GDM1 (cell line): ENCODE measurements at places on chromosomes 4 and X.

- no peak for DNase-seq
These were observed 102.4 kb upstream of the ZDHHC15 start for GRCh38 chrX:75625232-75625631.

- no peak for DNase-seq
These were observed 307.9 kb upstream of the F9 start for GRCh38 chrX:139222511-139223200.

GRCh38 chr4:26727844-26728243 lies 132.8 kb upstream of the STIM2 start:
- no peak for DNase-seq

DNA sequence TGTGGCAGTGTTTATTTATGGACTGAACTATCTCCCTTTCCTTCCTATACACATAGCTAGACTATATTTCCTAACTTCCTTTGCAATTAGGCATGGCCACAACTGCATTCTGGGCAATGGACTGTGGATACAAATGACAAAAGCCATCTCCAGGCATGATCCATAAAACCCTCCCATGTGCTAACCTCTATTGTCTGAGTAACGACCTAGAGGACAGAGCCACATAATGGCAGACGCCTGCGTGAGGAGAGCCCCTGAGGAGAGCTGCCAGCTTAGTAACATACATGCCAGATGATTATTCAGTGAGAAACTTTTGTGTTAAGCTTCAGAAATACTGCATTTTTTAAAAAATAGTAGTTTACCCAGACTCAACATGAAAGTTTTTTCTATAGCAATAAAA lies 142.9 kb downstream of the ADGRA3 start:
- DNase-seq: no peak

DNA sequence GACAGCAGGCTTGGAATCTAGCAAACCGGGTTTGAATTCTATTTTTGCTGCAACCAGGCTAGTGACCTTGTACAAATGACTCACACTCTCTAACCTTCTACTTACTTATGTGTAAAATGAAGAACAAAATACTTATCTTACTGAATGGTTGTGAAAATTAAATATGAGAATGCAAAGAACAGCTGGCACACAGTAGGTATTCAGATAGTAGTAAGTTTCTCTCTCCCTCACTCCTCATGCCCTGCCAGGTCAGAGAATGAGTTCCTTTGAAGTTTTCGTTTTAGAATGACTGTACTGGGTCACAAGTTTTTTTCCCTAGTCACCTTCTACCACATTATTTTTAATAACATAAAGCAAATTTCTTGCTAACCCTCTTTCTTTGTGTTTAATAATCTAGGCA lies 33.0 kb downstream of the CISD2 start:
- no peak for DNase-seq

- peak; percentile 47 for DNase-seq
These were observed 7.3 kb upstream of the OPN1LW start for GRCh38 chrX:154136627-154137161.

- no peak for DNase-seq
These were observed 412.6 kb upstream of the NDST3 start for GRCh38 chr4:117621673-117622072.

- no peak for DNase-seq
These were observed 284.2 kb downstream of the PACRGL start for GRCh38 chr4:20984576-20984836.

GRCh38 chr4:139333046-139333445 lies 30.8 kb upstream of the NDUFC1 start:
- DNase-seq: no peak

DNA sequence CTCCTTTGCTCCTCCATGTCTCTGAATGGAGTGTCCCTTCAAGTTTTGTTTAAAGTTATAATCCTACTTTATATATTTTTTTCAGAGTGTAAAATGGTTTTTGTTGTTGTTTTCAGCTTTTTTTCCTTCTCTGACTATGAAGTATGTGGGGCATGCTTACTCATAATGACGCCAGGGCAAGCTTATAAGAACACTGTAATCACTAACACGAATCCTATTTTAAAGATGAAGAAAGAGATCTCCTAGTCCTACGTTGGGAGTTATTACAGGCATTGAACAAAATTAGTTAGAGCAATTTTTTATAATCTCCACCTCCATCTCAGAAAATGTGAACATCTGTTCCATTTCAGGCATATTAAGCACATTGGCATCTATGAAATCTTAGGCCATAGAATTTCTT lies 268.1 kb upstream of the MAGEB2 start:
- no peak for DNase-seq

DNA sequence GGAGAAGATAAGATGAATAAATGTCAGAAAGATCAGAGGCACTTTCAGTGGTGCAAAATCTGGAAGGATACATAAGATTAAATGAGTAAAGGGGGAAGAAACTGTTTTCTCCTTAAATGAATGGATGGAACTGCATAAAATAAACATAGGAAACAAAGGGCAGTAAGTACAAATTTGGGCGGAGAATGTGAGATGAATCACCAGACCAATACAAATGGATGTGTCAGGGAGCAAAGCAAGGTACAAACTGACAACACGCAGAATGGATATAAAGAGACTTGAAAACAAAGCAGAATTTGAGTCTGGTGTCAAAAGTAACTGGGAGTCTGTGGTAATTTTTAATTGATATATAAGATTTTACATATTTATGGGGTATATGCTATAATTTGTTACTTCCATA lies 175.3 kb upstream of the PCDH18 start:
- no peak for DNase-seq

- DNase-seq: no peak
These were observed 69.6 kb upstream of the BCOR start for GRCh38 chrX:40167233-40167849.

- DNase-seq: no peak
These were observed 21.6 kb downstream of the NYX start for GRCh38 chrX:41468647-41469323.

DNA sequence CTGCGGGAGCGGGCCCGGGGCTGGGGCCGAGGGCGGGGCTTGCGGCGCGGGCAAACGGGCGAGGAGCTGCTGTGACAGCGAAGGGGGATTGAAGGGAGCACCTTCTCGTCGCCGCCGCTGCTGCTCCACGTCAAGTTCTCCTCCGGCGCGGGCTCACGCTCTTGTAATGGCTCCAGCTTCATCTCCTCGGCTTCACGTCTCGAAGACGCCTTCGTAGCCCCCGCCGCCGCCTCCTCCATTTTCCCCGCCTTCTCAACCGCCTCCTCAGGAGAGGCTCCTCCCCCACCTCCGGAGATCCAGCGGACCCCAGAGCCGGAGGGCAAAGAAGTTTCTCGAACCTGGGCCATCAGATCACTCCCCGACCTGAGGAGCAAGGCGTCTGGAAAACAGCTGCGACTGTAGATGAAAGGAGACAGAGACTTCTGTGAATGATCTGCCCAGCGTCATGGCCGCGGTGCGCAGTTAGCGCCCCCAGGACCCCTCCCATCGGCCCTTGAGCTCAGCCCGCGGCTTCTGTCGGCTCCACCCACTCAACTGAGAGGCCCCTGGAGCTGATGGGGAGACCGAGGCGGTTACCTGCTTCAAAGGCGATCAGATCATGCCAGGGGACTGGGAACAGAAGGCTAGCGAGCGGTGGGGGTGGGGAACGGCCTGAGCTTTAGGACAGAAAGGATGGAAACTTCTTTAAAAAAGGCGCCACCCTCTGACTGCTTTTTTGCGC lies 895 bp downstream of the USP51 start:
- DNase-seq: peak; percentile 46

- DNase-seq: no peak
These were observed 74.8 kb upstream of the GPRIN3 start for GRCh38 chr4:89382439-89382838.

DNA sequence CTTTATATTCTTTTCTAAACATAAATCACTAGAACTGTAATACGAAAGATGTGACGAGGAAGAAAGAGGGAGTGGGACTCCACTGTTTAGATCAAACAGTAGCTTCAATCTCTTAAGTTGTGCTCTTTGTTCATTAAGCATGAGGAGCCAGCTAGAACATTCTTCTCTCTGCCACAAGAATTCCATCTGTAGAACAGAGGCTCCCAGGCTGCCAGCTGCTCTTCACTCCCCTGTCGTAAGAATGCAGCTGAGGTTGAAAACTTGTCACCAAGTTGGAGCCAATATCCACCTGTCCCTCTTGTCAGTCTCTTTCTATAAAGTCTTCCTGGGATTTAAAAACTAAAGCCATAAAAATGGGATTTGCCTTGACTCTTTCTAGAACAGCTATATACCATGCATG lies 65.0 kb upstream of the SEC24B start:
- DNase-seq: no peak

DNA sequence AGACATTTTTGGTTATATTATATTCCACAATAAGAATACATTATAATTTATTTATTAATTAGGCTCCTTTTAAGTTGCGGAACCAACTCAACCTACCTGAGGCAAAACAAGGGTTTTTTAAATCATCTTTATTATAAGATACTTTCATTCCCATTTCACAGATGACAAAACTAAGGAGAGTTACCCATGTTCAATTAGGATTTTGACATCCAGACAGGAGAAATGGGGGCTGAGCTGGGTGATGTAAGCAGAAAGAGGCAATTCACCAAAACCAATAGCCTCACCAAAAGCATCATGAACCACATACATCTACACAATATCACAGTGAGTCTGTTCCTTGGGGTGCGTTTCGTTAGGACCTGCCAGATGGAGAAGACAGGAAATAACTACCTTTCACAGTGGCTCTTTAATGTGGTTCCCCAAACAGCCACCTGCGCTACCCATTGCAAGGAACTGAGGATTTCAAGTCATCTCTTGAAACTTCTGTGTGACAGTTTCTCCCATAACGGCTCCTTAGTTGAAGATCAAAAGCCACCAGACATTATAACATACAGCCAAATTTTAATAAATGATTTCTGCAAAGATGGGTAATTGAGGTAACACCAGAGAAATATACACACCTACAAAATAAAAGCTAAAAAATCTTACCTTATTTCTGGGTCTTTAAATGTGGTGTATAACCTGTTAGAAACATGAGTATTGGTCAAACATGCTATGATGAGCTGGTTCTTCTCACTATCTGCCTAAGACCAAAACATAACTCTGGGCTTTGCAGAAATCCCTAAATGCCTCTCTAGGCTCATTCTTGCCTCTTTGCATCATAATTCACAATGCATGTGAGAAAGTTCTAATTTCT lies 190.6 kb upstream of the LEF1 start:
- no peak for DNase-seq

GRCh38 chr4:145566768-145567167 lies 52.4 kb upstream of the MMAA start:
- DNase-seq: no peak

DNA sequence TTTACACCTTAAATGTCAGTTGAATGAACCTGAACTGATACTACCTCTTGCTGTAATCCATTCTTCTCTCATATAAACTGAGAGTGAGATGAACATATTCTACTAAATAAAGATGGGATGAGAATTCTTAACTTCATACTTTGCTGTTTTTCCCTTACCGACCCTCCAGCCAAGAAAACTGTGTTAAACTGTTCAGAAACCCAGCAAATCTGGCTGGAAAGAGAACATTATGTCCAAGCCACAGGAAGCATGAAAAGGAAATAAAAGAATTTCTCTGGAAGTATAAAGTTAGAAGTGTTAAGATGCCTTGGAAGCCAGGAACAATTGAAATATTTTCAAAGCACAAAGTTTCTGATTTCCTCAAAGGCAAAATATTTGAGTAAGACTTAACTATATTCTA lies 22.9 kb downstream of the NPY1R start:
- DNase-seq: no peak

DNA sequence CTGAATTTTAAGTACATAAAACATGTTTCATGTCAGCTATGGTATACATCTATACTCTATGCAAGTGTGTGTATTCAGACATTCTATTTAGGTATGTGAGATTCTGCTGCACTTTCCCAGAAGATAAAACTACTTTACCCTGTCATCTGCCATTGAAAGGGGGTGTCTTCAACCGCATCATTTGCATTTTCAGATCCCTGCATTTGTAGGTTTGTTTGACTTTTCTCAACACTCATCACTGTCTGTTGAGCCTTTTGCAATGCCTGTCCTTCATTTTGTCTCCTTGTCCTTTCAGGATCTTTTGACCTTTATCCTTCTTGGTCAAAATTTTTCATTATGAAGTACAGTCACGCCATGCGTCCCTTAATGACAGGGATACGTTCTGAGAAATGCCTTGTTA lies 103.5 kb downstream of the TMA16 start:
- DNase-seq: no peak

DNA sequence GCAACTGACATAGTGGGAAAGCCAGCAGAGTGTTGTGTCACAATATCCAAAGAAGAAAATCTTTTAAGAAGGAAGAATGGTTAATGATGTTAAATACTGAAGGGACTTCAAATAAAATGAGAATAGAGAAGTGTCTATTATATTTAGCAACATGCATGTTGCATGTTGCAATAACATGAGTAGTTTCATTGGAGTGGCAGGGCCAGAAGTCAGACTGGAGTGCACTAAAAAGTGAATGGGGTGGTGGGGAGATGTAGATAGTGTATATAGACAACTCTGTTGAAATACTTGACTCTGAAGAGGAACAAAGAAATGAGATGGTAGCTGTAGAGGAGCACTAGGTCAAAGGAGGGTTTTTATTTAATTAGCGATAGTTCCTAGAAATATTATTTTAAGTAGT lies 9.5 kb upstream of the AMMECR1 start:
- no peak for DNase-seq

GRCh38 chr4:121306931-121307330 lies 73.9 kb downstream of the QRFPR start:
- no peak for DNase-seq

DNA sequence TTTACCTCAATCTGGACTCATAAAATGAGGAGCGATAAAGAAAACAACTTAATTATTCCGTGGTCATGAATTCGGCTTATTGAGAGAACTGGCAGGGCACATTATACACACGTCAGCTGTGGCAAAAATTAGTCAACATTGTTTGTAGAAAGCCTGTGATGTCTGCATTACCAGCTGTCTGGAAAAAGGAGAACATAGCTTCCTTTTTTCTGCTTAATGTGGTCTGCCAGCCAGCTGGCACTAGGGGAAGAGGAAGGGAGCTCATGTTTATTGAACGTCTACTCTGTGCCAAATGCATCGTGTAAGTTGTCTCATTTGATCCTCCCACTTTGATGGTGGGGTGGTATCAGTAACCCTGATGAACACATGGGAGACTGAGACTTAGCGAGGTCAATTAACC lies 367.6 kb downstream of the ARHGAP24 start:
- peak; percentile 63 for DNase-seq

DNA sequence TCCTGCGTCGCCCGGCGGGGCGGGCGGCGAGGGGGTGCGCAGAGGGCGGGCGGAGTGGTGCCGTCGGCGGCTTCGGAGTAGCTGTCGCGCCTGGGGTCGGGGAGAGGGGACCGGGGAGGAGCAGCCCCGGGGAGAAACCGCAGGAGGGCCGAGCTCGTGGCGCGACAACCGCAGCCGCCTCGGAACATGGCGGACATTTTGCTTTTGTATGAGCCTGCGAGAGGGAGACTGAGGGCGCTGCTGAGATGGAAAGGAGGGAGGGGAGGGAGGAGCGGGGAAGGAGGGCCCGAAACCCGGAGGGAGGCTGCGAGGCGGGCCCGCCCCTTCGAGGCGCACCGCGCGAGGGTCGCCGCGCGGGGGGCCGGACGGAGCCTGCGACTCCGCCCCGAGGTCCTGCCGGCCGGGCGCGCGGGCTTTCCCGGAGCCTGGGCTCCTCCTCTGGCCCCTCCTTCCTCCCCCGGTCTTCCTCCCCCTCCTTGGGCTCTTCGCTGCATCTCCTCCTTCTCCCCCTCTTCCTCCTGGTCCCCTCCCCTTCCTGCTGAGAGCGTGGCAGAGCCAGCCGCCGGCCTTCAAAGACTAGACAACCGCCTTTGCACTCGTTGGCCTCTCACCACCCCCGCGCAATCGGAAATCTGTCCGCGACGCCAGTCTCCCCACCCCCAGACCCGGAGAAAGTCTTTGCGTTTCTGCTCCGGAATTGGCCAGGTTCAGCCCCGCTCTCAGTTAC lies 1.1 kb downstream of the INTS6L start:
- peak; percentile 90 for DNase-seq

- DNase-seq: no peak
These were observed at the start of gene FSTL5 for GRCh38 chr4:162163892-162164759. Gene FSTL5, minus strand, starts transcription at chr4:162164000. Its CDS starts 52,604 bp downstream, at chr4:162111396.
